ENCODE measurements at places on chromosomes 3 and 15.
A peak's percentile ranks its signal among the peaks of the same experiment; 100 is the strongest.

GRCh38 chr15:47887241-47887800 is 170.0 kb downstream of the SEMA6D start:
- DNase-seq = peak; percentile 77

DNA sequence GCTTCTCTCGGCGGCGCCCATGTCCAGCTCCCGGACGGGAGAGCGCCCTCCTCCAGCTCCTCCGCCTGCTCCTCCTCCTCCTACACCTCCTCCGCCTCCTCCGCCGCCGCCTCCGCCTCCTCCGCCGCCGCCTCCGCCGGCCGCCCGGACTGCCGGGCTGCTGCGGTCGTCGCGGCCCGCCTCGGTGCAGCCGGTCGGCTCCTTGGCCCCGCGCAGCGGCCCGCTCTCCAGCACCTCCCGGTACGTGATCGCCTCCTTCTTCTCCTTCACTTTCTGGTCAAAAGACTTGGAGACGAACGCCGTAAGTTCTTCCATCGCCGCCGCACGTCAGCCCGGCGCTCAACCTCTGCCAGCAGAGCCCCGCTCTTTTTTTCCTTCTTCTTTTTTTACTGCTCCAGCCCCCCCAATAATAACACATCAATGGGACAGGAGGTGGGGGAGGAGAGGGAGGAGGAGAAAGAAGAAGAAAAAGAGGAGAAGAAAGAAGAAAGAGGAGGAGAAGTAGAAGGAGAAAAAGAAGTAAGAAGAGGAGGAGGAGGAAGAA is 438 bp downstream of the SHOX2 start:
- peak; percentile 32 for DNase-seq

DNA sequence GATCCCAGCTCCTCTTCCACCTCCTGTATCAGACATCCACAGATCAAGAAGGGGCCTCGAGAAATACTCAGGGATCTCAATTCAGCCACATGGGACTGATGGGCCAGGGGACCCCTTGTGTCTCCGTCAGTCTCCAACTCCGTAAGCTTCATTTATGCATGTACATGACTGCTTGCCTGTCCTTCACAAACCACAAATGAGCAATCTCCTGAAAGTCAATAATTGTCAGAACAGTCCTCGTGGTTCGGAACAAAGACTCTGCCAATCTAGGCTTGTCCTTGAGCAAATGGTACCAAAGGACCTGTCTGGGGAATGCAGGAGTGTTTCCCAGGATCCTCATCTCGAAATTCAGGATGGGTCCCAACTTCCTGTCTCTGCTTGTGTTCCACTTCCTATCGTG is 20.8 kb downstream of the SLC12A8 start:
- DNase-seq = no peak

DNA sequence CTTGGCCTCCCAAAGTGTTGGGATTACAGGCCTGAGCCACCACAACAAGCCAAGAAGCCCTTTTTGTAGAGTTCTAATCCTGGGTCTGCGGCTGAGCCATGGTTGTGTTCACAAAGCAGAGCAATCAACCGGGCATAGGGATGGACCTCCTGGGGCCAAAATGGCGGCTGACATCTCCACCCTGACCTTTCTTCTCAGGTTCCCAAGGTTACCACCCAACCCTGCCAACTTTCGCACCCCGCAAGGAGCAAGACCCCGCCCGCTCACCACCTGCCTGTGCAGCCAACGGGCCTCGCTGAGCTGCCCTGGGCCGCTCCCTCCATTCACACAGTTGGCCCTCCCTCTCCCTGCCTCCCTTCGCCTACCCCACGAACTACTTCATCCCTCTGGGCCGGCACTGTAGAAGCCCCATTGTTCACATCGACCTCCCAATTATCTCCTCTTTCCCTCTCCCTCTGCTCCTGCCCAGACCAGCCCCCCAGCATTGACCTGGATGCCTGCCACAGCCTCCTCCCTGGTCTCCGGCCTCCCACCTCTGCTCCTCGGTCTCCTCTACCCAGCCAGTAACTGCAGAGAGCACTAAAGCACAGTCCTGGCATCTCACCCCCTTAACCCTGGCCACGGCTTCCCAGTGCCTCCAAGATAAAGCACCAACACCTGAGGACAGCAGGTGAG is 62.0 kb upstream of the TFRC start:
- DNase-seq = no peak

DNA sequence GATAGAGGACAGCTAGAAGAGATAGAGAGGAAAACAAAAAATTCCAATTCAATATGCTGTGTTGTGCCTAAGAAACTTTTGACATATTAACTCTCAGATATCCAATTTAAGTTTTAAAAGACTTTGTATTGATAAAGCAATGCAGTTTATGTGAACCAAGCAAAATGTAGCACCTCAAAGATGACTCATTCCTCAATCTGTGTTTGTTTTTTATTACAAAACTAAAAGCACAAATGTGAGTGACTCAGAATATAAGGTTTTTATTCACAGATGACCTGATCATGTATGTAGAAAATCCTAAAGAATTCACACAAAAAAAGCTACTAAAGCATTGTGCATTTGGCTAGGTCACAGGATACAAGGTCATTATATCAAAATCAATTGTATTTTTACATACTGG is 11.1 kb downstream of the HCLS1 start:
- DNase-seq = no peak

GRCh38 chr15:75721480-75721922 is 8.9 kb upstream of the CSPG4 start:
- DNase-seq = no peak

GRCh38 chr3:129161860-129162271 is 1.0 kb upstream of the ISY1 start:
- no peak for DNase-seq

GRCh38 chr15:99566157-99566897 is 543 bp downstream of the MEF2A start:
- no peak for DNase-seq

DNA sequence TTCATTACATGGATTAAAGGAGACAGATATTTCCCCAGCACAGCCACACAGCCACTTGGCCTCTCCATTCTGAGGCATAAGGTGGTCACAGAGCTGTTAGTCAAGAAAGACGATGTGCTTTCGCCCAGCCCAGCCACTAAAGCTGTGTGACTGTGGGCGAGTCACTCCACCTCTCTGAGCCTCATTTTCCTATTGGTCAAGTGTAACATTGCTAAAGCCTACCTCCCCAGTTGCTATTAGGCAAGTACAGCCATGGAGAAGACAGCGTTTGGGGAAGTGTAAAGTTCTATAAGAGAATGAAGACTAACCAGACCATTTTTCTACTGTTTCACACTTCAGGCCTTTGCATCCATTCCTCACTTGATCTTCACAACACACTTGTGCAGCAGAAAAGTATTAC is 24.1 kb downstream of the TMEM40 start:
- DNase-seq = no peak

DNA sequence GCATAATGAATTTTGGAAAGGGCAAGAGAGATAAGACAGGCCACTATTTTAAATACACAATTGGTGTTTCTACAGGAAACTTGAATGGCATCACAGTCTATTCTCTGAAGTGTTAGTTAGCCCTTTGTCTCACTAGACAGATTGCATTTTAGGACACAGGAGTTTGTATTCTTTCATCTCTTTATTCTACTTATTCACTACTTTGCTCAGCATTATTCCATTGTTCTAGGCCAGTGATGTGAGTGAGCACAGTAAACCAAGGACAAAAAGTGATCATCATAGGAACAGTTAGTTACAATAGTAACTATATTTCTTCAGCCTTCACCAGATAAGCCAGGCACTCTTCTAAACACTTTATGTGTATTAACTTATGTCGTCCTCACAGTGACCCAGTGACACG is 150.2 kb upstream of the SLCO3A1 start:
- no peak for DNase-seq

DNA sequence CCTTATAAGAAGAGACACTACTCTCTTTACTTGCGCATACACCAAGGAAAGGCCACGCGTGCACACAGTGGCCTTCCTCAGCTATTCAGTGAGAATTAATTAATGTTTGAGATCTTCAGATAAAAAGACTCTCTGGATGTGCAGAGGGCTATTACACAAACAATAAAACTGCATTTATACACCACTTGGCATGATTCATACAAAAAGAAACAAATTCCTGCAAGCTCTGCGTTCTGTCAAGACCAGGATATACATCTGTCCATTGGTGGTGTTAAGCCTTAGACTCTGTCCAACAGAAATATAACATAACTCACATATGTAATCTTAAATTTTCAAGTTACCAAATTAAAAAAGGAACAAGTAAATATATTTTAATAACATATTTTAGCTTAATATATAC is 55.2 kb upstream of the TSC22D2 start:
- DNase-seq = no peak

GRCh38 chr3:16400106-16400931 is 113.2 kb downstream of the RFTN1 start:
- no peak for DNase-seq

DNA sequence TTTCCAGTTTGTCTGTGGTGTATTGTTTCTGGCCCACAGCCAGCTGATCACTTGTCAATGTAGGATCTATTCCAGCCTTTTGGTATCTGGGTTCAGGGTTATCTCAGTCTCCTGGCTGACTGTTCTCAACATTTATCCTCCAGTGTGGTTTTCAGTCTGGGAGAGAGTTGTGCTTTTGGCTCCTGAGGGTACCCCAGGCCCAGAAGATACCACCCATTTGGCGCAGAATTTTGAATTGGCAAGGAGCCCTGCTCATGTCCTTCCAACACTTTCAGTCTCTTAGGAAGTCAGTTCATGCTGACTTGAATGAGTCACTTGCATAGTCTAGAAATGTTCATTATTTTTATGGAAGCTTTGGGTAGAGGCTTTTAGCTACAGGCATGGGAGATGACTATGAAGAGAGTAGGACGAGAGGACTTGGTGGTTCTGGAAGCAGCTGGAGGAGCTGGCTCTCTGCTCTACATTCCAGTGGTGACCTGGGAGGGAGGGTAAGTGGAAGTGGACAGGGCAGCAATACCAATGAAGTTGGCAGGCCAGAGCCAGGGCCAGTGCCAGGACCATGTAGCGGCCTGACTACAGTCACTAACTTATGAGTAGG is 7.2 kb downstream of the POLR2H start:
- no peak for DNase-seq

GRCh38 chr3:151350656-151351055 is 21.3 kb upstream of the P2RY13 start:
- DNase-seq = no peak

DNA sequence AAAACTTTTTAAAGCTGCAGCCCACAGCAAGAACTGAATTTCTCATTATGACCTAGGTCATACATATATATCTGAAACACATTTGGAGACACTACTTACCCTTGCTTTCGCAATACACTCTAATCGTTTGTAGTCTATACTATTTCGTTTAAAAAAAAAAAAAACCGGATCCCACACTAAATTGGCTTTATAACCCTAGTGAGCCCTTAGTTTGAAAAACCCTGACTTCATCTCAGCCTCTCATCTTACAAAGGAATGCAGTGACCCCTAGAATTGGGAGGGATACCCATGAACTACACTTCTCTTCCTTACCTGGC is 4.2 kb downstream of the RARRES1 start:
- no peak for DNase-seq

DNA sequence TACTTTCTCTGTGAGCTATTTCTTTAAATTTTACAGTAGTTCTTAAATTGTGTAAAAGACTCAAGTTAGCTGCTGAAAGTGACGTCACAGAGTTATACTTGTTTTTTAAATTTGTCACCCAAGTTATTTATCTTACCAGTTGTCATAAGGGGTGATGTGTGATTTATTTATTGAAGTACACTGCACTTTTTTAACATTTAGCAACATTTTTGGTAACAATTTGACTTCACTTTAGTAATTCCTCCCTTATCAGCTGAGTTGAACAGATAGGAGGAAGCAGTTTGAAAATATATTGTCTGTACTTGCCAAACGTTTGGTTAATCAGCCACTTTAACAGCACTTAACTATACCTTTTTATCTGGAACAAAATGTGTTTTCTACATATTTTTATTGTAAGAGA is 3.8 kb downstream of the STT3B start:
- no peak for DNase-seq

DNA sequence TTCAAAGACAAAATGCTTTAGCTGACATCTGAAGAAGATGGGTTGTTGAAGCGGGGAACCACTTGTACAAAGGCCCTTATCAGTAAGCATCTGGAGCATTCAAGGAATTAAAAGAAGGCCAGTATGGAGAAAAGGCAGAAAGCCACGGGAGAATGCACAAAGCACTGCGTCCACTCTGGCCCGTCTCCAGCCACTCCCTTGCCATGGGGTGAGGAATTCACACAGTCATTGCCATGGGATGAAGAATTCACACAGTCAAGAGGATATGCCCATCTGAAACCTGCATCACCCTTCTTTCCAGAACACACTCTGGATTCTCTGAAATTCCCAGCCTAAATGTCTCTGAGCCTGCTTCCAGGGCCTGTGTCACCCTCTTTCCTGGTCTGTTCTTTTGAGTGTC is 26.7 kb upstream of the STAG1 start:
- DNase-seq = no peak

- no peak for DNase-seq
These were observed 3.3 kb upstream of the RBSN start for GRCh38 chr3:15102256-15102655.

GRCh38 chr3:11423868-11424267 is 151.7 kb downstream of the ATG7 start:
- no peak for DNase-seq

DNA sequence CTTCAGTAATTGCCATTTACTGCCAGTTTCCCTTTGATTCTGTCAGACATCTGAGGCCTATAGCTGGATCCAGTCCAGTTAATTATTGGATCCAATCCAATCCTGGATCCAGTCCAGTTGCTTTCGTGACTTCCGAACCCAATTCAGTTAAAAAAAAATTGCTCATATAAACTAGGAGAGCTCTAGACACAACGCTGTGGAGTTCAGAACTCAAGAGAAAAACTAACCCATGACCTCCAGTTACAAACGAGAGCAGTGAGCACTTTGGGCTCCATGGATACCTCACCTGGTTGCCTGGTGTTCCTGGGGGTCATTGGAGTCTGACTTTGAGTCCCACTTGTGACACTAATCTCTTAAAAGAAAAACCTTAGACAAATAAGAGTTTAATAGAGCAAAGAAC is 269.8 kb downstream of the THSD4 start:
- DNase-seq = peak; percentile 23

- DNase-seq = no peak
These were observed 37.3 kb downstream of the LMCD1 start for GRCh38 chr3:8538913-8539312.

DNA sequence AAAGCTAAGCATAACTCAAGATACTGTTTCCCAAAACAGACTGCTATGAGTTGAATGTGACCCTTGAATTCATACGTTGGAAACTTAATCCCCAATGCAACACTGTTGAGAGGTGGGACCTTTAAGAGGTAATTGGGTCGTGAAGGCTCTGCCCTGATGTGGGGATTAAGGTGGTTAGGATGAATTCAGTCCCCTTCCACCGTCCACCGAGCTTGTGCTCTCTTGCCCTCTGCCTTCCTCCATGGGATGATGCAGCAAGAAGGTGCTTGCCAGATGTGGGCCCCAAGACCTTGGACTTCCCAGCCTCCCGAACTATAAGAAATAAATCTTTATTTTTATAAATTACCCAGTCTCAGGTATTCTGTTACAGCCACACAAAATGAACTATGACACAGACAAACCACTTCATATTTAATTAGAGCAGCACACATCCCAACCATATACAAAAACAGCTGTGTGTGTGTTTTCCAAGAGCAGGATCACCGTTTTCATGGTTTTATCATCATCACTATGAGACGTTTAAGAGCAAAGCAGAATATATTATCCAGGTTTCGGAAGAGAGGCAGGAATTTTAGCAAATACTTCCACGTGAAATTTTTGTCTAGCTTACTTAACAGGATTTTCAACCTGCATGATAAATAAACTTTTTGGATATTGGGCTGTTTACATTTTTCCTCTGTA is 61.2 kb downstream of the CD200R1L start:
- DNase-seq = no peak
